ENCODE measurements at places on chromosomes 3 and 15. TPM values are rescaled to one million over a fixed set of nuclear protein-coding genes. Genes with fewer than 3 reads are reported as not detected.

Gene DTX3L
- total RNA-seq: 27.1 TPM

Gene CAPN3
- 10.4 TPM for total RNA-seq

GRCh38 chr3:127718916-127719290, 46.2 kb downstream of the ABTB1 start:
- no peak for DNase-seq

DNA sequence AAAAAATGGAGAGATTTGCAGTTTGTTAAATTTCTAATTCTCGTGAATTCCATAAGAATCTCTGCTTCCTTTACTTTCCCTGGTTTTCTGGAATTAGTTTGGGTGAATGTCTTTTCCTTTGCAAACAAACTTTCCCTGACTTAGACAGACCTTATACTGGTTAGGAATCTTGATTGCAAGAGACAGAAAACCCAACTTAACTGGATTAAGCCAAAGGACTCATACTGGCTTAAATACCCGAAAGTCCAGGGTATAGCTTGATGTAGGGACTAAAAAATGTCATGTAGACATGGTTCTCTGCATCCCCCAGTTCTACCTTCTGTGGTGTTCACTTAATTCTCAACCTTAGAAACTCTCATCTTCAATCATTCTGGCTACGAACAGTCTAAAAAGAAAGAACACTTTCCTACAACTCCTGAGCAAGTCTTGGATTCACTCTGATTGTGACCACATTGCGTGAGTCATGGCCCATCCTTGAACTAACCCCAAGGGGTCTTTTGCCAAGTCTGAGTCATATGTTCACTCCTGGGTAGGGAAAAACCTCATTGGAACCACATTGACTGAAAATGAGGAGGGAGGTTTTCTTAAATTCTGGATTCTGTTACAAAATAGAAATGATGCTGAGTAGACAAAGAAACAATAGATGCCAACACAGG, 136.0 kb upstream of the DAZL start:
- peak; percentile 69 for DNase-seq

Gene GOLGA8S
- total RNA-seq: 0.36 TPM

Gene TLR9
- total RNA-seq: not detected

DNA sequence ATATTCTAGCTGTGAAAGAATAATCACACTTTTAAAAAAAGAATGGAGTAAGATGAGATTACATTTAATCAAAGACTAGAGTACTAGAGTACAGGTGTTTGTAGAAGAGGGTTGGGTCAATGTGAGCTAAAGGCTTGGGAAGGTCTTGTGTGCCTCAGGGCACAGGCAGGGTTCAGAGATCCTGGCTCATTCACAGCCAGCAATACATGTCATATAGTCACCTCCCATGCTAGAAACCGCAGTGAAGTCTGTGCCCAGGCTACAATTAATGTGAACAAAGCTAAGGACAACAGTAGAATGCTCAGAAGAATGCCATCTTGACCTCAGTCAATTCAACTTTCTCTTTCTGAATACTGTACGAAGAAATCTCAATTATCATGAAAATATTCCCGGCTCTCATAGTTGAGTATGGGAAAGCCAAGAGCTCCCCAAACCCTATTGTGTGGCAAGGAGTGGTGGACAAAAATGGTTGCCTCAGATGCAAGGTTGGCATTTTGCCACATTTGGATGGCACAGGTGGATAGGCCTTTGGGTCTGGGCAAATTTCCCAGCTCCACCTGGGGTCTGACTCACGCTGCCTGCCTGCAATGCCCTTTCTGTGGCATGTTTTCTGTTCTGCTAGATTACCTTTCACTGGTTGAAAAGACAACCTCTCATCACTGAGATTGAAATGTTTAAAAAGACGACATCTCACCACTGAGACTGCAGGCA, 70.2 kb downstream of the NMD3 start:
- no peak for DNase-seq

Gene ARPIN
- total RNA-seq: 23.4 TPM

GRCh38 chr3:104887069-104887468, 479.6 kb upstream of the ALCAM start:
- DNase-seq: no peak

Gene AGTR1
- total RNA-seq: 48.7 TPM

GRCh38 chr15:96334705-96335410, 4.4 kb downstream of the NR2F2 start:
- no peak for DNase-seq

GRCh38 chr3:58659051-58659675, 7.4 kb downstream of the FAM3D start:
- DNase-seq: peak; percentile 56

GRCh38 chr15:45795440-45796069, 160.7 kb downstream of the SQOR start:
- DNase-seq: no peak

Gene FAH
- total RNA-seq: 11.4 TPM

DNA sequence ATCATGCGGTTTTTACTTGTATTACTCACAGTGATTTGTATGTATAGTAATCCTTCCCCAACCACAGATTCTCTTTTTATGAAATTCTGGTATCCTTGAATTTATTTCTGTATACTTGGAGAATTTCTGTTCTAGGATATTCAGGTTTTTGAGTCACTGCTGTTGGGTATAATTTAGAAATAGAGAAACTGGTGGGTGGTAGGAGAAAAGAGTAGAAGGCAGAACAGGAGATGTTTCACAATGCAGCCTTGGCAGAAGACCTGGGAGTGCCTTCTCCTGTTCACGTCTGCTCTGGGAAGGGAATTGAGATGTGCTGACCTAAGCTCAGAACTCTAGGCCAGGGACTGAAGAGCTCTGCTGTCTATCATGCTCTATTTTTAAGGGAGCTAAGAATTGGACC, 193.6 kb downstream of the EPHB1 start:
- DNase-seq: no peak

Gene GOLGA8Q
- 1.5 TPM for total RNA-seq

DNA sequence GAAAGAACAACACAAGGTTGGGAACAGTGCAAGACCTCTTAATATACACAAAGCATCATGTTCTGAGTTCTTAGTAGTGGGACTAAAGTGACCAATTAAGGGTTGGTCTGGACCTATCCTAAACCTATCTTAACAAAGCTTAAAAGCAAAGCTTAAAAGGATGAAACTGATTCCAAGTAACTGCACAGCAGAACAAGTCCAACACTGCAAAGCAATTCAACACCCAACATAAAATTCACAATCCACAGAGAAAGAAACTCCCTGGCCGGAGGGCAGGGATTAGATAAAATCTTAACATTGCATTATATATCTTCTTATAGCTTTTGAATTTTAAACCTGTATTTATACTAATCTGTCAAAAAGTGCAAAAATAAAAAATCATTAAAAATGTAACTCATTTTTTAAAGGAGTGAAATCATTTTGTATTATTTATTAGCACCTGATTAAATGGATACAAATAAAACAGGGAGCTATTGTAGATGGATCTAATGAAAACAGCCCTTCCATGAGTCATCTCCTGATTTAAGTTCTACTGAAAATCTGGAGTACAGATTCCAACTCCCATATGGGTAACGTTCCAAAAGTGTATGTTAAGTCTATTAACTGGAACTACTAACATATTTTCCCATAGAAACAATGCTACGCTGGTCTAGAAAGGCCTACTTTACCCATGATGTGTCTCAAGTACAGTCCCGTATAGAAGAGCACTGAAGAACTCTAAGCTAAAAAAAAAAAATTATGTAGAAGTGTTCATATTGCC, 34.9 kb downstream of the PIK3R4 start:
- DNase-seq: no peak

Gene ADAM10
- total RNA-seq: 44.9 TPM

Gene FETUB
- not detected for total RNA-seq

- DNase-seq: no peak
Observed at GRCh38 chr3:44065311-44066094, 176.2 kb upstream of the TOPAZ1 start.

Gene SPATA12
- total RNA-seq: not detected

- DNase-seq: no peak
Observed at GRCh38 chr3:144102421-144102820, 130.8 kb downstream of the DIPK2A start.

Gene ISL2
- total RNA-seq: 2.2 TPM

GRCh38 chr15:40368719-40369473, 10.9 kb downstream of the DISP2 start:
- DNase-seq: no peak

Gene ATP8B4
- 4.9 TPM for total RNA-seq

DNA sequence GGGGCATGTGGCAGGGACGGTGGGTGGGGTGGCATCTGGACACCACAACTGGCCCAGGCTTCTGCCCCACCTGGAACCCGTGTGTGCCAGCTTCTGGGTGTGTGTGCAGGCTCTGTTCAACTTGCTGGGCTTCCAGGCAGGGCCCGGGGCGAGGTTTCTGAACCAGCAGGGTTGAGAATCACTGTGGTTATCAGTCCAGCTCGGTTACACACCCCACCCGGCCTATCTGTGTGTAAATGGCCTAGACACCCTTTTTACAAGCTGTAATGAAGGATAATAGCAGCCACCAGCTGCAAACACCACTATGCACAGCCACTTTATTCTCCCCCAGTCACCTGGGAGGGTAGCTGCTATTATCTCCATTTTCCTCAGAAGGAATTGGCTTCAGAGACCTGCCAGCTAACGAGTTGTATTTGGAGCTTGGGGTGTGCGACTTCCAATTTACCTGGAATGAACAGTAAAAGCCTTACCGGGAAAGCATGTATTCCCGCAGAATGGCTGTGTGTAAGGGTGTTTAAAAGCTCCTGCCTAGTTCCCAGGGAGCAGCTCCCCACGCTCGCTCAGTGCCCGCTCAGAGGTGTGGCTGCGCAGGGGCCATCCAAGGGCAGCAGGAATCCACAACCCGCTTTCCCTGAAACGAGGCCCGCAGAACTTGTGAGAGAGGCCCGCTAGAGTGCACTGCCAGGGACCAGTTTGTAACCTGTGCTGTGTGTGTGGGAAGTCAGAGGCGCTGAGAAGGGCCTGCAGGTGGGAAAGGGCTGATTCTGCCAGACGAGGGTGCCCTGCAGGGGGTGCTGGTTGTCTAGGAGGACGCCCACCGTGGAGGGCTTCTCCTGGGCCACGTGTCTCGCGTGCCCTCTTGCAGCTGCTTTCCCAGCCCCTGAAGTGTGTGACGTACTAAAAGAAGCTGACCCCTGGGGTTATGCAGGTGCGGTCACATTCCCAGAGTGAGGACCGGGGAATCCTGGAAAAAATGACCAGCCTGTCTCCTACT, 83.5 kb downstream of the C3orf70 start:
- no peak for DNase-seq

Gene PYGO1
- total RNA-seq: 17.6 TPM

Gene SERPINI2
- total RNA-seq: 0.27 TPM

DNA sequence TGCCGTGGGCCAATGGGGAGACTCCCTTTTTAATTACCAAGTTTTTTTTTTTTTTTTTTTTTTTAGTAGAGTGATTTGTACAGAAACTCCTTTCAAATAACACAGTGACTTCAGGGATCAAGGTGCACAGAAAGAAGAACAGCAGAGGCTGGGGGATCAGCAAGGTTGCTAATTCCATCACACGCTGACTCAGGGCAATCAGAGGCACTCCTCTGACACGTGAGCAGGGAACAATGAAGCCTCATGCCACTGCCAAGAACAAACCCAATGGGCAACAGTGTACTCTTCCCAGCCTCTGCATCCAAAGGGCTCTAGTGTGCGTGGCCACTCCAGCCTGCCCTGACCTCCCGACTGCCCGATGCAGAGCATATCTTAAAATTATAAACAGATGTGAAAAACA, 186.7 kb upstream of the WNT5A start:
- DNase-seq: no peak

Gene SSUH2
- total RNA-seq: 0.55 TPM

DNA sequence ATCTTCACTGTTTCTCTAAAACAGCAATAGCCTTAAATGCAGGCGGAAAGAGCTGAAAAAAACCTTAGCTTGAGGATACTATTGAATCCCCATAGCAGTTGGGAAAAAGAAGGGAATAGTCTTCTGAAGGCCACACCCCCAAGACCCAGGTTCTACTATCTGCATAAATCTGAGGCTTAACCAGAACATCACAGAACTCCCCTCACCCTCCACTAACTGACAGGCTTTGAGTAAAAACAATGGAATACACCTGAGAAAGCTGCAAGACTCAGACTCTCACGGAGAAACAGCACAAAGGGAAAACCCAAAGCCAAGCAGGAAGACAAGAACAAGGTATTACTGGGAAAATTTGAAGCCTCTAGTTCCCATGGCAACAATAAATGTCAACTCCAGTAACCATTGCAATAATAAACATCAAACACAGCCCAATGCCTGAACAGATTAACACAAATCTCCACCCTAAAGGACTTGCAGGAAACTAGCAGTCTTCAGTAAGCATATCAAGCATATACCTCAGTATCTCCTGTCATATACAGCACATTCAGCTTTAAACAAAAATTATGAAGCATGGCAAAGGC, 56.4 kb downstream of the TMCC1 start:
- no peak for DNase-seq

DNA sequence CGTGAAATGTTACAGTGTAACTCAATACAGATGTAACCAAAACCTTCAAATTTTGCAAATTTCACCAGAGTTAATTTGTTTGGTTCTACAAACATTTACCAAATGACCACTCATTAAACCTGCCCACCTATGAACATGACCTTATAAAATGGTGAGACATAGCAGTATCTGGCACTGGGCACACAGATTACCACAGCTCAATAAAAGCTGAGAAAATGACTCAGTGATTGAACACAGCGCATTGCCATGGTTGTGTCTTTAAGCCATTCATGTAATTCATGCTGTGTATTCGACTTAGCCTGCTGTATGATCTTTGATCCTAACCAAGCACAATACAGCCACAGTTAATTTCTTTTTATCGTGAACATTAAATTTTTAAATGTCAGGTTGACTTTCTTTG, 11.3 kb downstream of the PPARG start:
- no peak for DNase-seq

Gene LRRK1
- 7.1 TPM for total RNA-seq

DNA sequence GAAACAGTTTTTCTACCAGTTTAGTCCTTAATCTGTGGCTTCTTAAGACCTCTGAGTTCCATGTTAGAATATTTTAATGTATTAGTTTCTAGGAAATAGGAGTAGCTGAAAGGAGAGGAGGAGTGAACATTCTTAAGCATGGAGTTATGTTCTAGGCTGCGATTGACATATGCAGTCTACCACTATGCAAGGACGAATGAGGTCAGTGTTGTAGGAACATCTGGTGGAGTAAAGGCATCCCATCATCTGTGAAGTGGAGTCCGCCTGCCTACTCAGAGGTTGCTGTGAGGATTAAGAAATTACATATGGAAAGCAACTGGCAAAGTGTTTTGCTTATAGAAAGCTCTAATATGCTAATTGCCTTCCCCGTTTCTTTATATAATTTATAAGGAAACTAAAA, 45.1 kb downstream of the SNAPC5 start:
- no peak for DNase-seq

DNA sequence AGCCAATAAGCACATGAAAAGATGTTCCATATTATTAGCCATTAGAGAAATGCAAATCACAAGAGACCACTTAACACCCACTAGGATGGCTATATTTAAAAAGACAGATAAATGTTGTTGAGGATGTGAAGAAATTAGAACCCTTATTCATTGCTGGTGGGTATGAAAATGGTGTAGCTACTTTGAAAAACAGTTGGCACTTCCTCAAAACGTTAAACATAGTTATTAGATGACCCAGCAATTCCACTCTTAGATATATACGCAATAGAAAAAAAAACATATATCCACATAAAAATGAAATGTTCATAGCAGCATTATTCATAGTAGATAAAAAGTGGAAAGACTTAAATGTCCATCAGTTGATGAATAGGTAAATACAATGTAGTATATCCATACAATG, 47.1 kb upstream of the TERB2 start:
- no peak for DNase-seq

Gene CCR1
- total RNA-seq: 10.5 TPM

Gene CPLX3
- not detected for total RNA-seq

- DNase-seq: no peak
Observed at GRCh38 chr3:119276680-119277079, 17.5 kb upstream of the ARHGAP31 start.

All from sigmoid colon (tissue), 7 donors.